ENCODE measurements at places on chromosomes 2 and 18.

- DNase-seq, result no peak
These were observed 32.8 kb downstream of the NRP2 start for GRCh38 chr2:205714789-205715720.

- no peak for DNase-seq
These were observed 220.1 kb upstream of the CTAGE1 start for GRCh38 chr18:22637787-22638186.

DNA sequence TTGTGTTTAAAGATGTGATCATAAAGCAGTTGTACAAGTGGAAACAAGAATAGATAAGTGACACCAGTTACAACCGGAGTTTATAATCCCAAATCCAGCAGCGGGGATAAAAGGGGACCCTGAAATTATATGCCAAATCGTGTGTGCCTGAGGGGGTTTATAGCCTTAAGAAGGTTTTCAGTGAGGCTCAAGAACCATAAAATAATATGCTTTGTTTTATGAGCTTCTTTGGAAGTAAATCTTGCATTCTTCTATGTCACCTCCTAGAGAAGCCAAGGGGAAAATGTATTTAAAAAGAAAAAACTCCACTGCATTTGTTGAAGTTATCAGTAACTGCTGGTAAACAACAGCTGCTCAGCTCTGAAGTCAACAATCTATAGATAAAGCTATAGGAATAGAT lies 25.8 kb upstream of the MAP3K20 start:
- DNase-seq, result no peak

- DNase-seq, result no peak
These were observed 253.2 kb downstream of the TFCP2L1 start for GRCh38 chr2:121031568-121032340.

DNA sequence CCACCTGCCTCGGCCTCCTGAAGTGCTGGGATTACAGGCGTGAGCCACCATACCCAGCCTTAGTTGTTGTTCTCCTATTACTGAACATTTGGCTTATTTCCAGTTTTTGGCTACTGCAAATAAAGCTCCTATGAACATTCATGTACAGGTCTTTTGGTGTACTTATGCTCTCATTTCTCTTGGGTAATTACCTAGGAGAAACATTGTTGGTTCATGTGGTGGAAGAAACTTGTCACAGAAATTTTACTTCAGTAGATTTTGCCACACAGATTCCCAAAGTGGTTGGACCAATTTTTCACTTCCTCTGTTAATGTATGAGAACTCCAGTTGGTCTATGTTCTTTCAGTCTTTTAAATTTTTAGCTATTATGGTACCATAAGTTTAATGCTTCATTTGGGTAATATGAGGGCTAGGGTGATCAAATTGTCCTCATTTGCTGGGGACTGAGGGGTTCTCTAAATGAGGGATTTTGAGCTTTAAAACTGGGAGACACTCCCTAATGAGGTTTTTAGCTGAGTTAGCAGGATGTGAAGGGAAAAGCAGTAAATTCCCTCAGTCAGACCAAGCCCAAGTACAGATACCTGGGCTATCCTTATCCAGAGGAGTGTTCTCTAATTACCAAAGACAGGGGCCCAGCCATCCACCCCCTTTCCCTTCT lies 33.9 kb downstream of the MTA3 start:
- no peak for DNase-seq

- peak; percentile 30 for DNase-seq
These were observed 48.1 kb downstream of the GALNT3 start for GRCh38 chr2:165745916-165746315.

DNA sequence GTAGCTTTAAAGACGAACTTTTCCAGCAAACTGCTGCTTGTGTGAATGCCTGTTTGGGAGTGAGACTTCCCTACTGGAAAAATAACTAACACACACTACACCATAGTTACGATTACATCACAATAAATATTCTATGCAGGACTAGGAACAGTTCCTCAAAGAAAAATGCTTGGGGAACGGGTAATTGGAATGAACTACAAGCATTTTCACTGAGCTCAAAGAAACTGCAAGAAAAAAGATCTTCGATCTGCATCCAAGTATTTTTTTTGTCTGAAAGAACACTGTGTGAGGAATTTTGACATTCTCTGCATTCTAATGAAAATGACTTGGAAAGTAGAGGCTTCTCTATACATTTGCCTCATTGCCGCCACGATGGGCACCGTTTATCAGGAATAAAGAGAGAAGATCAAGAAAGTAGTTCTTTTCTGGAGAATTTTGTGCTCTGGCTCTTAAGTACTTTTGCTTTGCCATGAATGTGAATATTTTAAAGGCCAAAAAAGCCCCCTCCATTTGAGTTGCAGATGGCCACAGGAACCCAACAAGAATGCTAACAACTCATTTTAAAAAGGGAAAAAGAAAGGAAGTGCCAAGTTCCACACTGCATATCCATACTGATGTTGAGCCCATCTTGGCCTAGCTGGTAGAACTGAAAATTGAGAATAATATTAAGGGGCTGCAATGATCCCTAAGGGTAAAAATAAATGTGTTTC lies 13.6 kb downstream of the LYPD1 start:
- no peak for DNase-seq

- no peak for DNase-seq
These were observed 188.5 kb upstream of the CELF4 start for GRCh38 chr18:37754141-37754540.

GRCh38 chr18:45169610-45170009 lies 445.7 kb upstream of the SLC14A2 start:
- DNase-seq, result no peak

- DNase-seq, result no peak
These were observed 19.4 kb downstream of the CDH20 start for GRCh38 chr18:61352611-61353010.

- no peak for DNase-seq
These were observed 147.0 kb upstream of the PELI1 start for GRCh38 chr2:64291181-64291580.

- no peak for DNase-seq
These were observed 68.9 kb downstream of the PRPF40A start for GRCh38 chr2:152648336-152648735.

DNA sequence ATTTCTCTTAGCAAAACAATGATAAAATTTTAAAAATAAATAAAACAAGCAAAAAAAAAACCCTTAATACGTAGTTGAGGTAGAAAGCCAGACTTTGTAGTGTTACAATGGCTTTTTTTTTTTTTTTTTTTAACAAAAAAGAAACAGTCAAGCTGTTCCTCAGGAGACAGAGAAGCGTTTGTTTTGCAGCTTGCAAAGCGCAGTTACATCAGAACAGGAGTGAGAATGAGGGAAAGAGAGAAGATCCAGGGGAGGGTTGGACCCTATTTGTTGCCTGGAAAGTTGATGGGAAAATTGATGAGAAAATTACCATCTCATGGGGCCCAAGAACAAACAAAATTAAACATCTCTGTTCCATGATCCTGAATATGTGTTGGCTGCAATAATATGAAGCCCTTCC lies 146.5 kb downstream of the NETO1 start:
- DNase-seq, result no peak

Measured in anterior cingulate cortex (tissue), 58 donors.